ENCODE measurements at places on chromosomes 3 and 15. TPM values are rescaled to one million over a fixed set of nuclear protein-coding genes. Genes with fewer than 3 reads are reported as not detected.

The HIGD2B gene
- total RNA-seq = not detected

The CFAP91 gene
- 0.67 TPM for total RNA-seq

The BTLA gene
- 21.0 TPM for total RNA-seq

The LRRC49 gene
- total RNA-seq = 0.62 TPM
